ENCODE measurements at places on chromosomes 13 and 19.

- DNase-seq = no peak
Observed at GRCh38 chr19:887072-887471, 5.9 kb downstream of the MED16 start.

- DNase-seq = no peak
Observed at GRCh38 chr13:47990427-47990826, 10.6 kb downstream of the SUCLA2 start.

- DNase-seq = no peak
Observed at GRCh38 chr13:68736961-68737360, 1370.7 kb upstream of the ATXN8OS start.

- no peak for DNase-seq
Observed at GRCh38 chr13:33454844-33455705, 169.5 kb upstream of the STARD13 start.

GRCh38 chr19:3073931-3074595 is 11.8 kb upstream of the TLE5 start:
- DNase-seq = no peak

- no peak for DNase-seq
Observed at GRCh38 chr13:111503905-111504695, 183.7 kb downstream of the TEX29 start.

GRCh38 chr13:96243376-96243775 is 153.5 kb downstream of the HS6ST3 start:
- no peak for DNase-seq

GRCh38 chr19:15240515-15240914 is 8.3 kb upstream of the EPHX3 start:
- DNase-seq = no peak

DNA sequence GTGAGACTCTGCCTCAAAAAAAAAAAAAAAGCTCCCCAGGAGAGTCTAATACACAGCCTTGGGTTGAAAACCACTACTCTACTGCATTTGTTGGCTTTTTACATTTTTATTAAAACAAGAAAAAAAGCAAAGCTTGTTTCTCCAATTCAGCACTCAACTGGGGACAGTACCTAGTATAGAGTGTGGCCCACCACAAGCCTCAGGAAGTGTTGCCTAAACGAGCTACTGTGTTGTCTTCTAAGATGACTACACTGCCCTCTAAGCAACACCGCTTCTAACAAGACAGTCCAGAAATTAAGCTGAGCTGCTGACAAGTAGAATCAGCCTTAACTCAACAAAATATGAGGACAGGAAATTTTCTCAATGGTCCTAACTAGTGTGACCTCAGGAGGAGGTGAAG is 522.2 kb downstream of the FGF9 start:
- DNase-seq = no peak

DNA sequence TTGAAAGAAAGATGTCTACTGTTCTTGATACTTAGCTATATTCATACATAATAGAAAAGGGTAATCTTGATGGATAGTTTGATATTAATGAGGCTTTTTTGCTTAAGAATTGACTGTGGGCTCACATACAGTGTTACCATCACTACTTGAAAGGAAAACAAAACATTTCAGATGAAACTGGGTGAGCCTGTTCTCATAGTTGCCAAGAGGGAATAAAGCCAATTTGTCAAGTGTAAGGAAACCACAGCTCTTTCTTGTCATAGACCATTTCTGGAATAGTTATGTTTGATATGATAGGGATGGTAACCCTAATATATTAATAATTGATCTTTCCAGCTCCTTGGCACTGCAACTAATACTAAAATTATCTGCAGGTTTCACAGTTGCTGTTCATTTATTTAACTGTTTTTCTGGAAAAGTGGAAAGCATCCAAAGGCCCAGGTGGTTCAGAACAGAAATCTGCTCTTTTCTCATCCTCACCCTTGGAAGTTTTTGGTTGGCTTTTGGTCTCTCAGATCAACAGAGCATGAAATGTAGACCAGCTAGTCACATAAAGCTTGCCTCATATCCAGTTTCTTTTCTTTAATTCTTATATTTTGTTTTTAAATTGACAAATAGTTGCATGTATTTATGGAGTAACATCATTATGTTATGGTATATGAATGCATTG is 43.2 kb downstream of the ARHGEF7 start:
- no peak for DNase-seq

DNA sequence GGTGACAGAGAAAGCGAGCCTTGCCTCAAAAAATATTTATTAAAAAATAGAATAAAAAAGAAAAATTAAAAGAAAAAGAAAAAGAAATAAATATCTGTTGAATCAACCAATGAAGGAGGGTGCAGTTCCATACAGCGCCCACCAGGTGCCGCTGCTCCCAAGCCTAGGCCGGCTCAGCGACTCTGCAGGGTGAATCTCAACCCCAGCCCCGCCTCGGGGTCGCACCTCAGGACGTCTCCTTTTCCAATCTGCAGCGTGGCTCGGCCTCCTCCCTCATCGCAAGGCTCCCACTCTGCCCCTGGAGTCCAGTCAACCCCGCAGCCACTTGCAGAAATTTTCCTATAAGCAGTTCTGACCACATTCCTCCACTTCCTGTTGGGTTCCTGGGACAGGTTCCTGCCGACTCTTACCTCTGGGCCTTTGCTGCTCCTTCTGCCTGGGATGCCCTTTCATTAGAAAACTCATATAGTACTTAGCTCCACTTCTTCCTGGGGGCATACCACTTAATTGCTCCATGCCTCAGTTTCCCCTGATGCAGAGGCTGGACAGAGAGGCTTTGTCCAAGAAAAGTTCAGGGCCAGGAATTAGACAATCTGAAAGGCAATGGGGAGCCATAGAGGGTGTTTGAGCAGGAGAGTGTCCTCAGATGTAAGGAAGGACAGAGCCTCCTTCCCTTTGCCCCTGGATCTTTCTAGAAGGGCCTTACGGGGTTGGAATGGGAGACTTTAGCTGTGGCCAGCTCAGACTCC is 24.3 kb downstream of the NFILZ start:
- peak; percentile 12 for DNase-seq

GRCh38 chr13:49791315-49791710 is 1.2 kb downstream of the KPNA3 start:
- no peak for DNase-seq

- no peak for DNase-seq
Observed at GRCh38 chr13:20389696-20390525, 135.7 kb downstream of the CRYL1 start.

DNA sequence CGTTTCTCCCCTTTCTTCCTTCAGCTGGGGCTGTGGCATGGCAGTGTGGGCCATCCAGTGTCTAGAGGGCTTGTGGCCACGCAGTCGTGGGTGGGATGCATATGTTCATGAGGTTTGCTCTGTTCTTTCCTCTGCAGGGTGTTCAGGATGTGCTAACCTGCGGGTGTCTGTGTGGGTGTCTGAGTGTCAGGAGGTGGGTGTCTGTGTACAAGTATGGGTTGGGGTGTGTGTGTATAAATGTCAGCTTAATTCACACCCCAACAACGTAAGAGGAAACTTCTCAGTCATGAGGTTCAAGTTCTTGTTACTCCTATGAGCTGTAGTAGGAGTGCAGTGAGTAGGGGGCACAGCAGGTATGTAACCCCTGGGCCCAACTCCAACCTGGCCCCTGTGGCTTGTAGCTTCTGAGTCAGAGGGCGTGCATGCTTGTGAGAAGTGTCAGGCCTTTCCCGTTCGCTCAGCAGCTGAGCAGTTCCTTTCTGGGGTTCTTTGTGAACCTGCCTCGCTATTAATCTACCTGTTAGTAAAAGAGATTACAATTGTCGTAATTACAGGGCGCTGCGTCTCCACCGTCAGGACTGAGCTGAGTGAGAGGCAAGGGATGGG is 49.1 kb downstream of the NFIX start:
- DNase-seq = no peak

DNA sequence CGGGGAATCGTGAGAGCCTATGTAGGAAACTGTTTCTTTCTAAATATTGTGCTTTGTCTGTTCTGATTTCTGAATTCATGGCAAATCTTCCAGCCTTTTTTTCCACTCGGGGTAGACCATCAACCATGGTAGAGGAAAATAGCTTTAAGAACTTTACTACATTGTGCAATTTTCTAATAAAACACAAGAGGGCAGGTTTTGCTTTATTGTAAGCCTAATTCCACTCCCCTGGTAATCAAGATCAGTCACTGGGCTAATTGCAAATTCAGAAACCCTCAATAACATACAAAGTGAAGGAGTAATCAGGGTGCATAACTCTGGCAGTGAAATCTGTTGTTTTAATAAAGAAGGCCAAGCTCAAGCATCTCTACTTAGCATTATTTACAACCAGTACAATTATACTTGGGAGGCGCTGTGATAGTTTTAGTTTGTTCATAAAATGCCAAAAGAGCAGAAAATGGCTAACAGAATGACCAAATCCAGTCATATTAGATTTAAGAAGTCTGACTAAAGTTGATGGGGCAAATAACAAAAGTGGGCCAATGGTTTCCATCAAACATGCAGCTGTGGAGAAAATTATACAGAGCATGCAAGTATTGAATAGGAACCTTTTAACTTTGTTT is 43.8 kb downstream of the DCT start:
- peak; percentile 29 for DNase-seq

DNA sequence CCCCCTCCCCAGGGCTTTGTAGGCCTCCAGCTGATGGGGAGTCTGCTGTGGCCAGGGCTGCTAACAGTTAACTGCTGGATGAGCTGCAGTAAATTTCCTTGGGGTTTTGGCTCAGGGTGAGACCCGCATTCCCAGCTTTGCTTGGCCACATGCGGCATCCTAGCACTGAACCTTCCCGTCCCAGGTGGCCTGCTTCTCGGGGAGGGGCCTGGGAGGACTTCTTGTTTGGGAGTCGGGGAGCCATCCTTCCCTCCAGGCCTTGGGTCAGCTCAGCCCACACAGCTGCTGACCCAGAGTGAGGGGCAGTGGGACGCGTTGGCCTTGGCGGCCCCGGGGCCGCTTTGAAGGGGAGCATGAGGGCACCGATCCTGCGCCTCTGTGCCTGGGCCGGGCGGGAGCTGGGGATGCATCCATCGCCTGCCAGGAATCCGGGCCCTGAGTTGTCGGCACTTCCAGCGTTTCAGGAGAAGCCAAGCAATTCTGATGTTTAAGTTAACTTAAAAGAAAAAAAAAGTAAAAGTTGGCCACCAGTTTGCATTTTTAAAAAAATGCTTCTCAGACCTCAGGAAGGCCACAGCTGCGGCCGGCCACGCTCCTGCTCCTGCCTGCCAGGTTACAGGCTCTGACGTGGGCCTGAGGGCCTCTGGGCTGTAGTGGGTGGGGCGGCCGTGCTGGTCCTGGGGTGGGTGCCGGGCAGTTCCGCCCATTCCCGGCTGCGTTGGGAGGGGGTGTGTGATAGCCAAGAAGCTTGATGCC is 27.7 kb downstream of the CRTC1 start:
- no peak for DNase-seq

- no peak for DNase-seq
Observed at GRCh38 chr19:15701757-15702533, 25.9 kb upstream of the OR10H2 start.

DNA sequence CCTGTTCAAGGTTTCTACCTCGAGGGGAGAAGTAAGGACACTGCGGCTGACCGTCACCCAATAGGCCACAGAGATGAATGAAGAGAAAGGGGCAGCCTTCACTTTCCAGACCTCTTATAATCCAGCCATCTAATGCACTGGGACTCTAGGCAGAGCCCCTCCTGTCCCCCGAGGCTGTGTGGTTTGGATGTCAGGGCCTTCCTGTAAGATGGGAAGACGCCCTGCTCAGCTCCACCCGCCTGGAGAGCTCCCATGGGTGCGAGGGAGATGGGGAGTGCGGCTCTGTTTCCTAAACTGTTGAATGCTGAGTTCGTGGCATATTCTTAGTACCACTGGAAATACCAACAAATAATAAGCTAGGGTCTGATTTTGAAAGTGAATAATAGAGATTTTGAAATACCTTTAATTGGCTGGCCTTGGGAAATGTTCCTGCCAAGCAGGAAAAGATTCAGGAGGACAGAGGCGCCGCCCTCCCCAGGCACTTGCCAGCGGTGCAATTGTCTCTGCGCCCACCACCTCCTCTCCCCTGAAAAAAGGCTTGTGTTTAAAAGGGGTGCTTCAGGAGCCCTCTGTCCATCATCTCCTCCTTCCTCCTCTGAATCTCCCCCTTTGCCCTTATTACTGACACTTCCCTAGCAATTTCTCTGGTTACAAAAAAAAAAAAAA is 85.4 kb upstream of the GPR183 start:
- DNase-seq = no peak

GRCh38 chr13:68375004-68375403 is 1144.9 kb upstream of the PCDH9 start:
- DNase-seq = no peak

DNA sequence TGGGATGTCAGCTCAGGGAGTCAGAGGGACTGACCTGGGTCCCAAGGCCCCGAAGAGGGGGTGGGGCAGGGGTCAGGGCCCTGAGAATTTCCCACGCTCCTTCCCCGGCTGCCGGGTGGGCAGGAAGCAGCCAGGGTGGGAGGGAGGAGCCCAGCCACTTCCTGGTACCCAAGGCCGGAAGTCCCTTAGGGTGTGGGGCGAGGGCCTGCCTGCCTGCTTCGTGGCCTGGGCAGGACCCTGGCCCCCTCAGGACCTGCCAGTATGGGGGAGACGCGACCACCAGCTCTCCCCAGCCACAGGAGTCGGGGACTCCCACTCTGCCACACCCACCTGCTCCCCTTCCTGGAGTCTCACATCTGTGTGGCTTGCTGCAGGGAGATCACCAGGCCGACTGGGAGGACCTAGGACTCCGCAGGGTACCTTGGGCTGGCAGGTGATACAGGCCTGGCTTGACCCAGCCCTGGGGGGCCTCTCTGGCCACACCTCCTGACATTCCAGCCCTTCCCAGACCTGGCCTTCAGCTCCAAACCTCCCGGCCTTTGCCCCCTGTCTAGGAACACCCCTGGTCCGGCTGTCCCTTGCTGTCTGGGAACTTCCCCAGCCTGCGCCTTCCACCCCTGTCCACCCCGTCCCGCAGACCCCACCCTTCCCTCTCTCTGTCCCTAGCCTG is 9.8 kb upstream of the CIRBP start:
- peak; percentile 86 for DNase-seq

- no peak for DNase-seq
Observed at GRCh38 chr19:41783612-41784011, 12.8 kb upstream of the CEACAM3 start.

GRCh38 chr19:54001496-54001895 is 10.1 kb downstream of the CACNG6 start:
- DNase-seq = no peak

- DNase-seq = peak; percentile 81
Observed at GRCh38 chr19:2289714-2290435, 7.9 kb upstream of the PEAK3 start.

- no peak for DNase-seq
Observed at GRCh38 chr13:42981317-42981716, 10.7 kb downstream of the EPSTI1 start.

Data from CMK (cell line).